ENCODE measurements at places on chromosomes 12 and 14. TPM values are rescaled to one million over a fixed set of nuclear protein-coding genes. Genes with fewer than 3 reads are reported as not detected.

WNT5B gene
- 17.0 TPM for polyA plus RNA-seq

REC8 gene
- 22.8 TPM for polyA plus RNA-seq

TBX3 gene
- not detected for polyA plus RNA-seq

IAPP gene
- not detected for polyA plus RNA-seq

NGB gene
- polyA plus RNA-seq: 0.87 TPM

TMCC3 gene
- polyA plus RNA-seq: 1.9 TPM

GALNT6 gene
- polyA plus RNA-seq: not detected

BICDL1 gene
- polyA plus RNA-seq: 198 TPM

SCNN1A gene
- not detected for polyA plus RNA-seq

GLIPR1L1 gene
- not detected for polyA plus RNA-seq

RNFT2 gene
- 18.5 TPM for polyA plus RNA-seq

FAIM2 gene
- polyA plus RNA-seq: 4.0 TPM

SLC6A15 gene
- 11.4 TPM for polyA plus RNA-seq

OTOGL gene
- 0.33 TPM for polyA plus RNA-seq

CHST11 gene
- 14.5 TPM for polyA plus RNA-seq

RDH16 gene
- 1.0 TPM for polyA plus RNA-seq

SLC38A4 gene
- not detected for polyA plus RNA-seq

TAS2R42 gene
- not detected for polyA plus RNA-seq

POU6F1 gene
- 12.7 TPM for polyA plus RNA-seq

FGF23 gene
- not detected for polyA plus RNA-seq

MYH6 gene
- not detected for polyA plus RNA-seq

TMEM179 gene
- polyA plus RNA-seq: 20.3 TPM

TAS2R43 gene
- 1.1 TPM for polyA plus RNA-seq

GALNT4 gene
- 3.0 TPM for polyA plus RNA-seq

PMCH gene
- not detected for polyA plus RNA-seq

SMCO2 gene
- polyA plus RNA-seq: 2.4 TPM

HCAR1 gene
- not detected for polyA plus RNA-seq

PGF gene
- polyA plus RNA-seq: not detected

MYL2 gene
- not detected for polyA plus RNA-seq

TXNDC16 gene
- polyA plus RNA-seq: 53.3 TPM

AKAP3 gene
- polyA plus RNA-seq: 1.6 TPM

RASAL1 gene
- polyA plus RNA-seq: 0.14 TPM

KRT8 gene
- 0.46 TPM for polyA plus RNA-seq

AMN gene
- polyA plus RNA-seq: 0.15 TPM

OASL gene
- polyA plus RNA-seq: 0.42 TPM

B4GALNT1 gene
- 152 TPM for polyA plus RNA-seq

SERPINA1 gene
- polyA plus RNA-seq: not detected

SDSL gene
- 2.7 TPM for polyA plus RNA-seq

FAR2 gene
- 3.5 TPM for polyA plus RNA-seq

DCAF11 gene
- polyA plus RNA-seq: 106 TPM

OTX2 gene
- polyA plus RNA-seq: 3.2 TPM

SRRM4 gene
- 10.5 TPM for polyA plus RNA-seq

UNC79 gene
- 26.0 TPM for polyA plus RNA-seq

C12orf56 gene
- 0.06 TPM for polyA plus RNA-seq

GALNT9 gene
- polyA plus RNA-seq: 18.0 TPM
